ENCODE measurements at places on chromosomes 11 and 22.

- no peak for DNase-seq
These were observed 38.7 kb downstream of the BUD13 start for GRCh38 chr11:116733969-116734508.

DNA sequence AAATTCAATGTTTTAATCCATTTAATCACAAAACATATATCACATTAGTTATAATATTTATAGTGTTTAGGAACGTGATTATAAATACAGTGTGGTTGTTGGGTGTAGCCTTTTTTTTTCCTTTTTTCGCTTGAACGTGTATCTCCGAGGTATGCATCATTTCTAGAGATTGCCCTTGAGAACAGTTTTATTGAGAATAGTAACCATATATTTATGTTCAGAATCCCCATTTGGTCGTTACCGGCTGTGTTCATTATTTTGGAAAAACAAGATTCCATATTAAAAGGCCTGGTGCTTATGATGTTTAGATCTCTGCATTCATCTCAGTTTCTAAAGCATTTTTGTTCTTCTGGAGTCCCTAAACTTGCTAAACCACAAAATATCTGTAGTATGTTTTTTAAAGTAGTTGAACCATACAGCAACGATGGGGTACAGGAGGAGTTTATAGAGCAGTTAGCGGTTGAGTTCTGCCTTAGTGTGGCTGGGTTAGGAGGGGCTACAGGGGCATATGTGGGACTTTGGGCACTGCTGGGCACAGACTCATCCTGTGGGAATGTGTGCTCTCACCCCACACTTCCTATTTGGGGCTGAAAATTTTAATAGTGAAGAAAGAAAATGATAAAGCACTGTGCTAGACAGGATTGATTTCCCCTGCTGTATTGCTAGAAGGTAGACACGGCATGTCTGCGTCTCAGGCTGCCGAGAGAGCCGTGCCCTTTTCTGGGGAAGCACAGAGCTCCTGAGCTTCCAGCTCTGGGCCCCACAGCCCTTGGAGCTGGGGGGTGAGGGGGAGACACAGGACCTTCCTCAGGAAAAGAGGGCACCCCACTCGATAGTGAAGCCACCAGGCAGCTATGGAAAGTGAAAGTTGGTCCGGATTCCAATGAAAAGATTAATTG, 81.5 kb upstream of the PPARA start:
- DNase-seq = no peak

DNA sequence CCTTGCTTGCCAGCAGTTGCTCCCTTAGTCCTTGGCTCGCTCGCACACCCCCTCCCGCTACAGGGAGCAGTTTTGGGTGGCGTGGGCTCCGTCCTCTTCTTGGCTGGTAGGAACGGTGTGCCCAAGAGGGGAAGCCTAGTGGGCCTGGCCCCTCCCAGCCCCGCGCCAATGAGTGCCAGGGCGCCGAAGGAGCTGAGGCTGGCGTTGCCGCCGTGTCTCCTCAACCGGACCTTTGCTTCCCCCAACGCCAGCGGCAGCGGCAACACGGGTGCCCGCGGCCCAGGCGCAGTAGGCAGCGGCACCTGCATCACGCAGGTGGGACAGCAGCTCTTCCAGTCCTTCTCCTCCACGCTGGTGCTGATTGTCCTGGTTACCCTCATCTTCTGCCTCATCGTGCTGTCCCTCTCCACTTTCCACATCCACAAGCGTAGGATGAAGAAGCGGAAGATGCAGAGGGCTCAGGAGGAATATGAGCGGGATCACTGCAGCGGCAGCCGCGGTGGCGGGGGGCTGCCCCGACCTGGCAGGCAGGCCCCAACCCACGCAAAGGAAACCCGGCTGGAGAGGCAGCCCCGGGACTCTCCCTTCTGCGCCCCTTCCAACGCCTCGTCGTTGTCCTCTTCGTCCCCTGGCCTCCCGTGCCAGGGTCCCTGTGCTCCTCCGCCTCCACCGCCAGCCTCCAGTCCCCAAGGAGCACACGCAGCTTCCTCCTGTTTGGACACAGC, 1.6 kb downstream of the C11orf87 start:
- no peak for DNase-seq

DNA sequence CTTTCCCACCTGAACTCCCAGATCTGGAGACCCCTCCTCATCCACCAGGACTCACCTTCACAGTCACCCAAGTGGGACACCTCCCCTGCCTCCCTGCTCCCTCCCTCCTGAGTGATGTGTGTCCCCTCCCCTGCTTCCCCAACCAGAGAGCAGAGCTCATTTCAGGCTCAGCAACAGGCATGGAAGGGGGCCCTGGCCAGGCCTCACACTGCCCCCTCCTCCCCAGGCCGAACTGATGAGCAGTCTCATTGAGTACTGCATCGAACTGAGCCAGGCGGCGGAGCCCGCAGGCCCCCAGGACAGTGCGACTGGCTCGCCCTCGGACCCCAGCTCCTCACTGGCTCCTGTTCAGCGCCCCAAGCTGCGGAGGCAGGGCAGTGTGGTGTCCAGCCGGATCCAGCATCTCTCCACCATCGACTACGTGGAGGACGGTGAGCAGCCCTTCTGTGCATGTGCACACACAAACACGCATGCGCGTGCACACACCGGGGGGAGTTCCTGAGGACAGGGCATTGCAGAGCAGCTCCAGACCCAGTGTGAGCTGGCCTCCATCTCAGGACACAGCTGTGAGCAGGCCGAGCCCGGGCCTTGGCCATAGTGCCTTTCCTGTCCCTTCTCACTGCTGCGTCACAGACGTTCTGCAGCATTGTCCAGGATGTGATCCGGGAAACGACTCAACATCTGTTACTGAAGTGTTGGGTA, 17.8 kb upstream of the NEAT1 start:
- no peak for DNase-seq

GRCh38 chr11:79742176-79742575, 301.3 kb upstream of the TENM4 start:
- DNase-seq = no peak

GRCh38 chr11:69599502-69599901, 41.5 kb upstream of the CCND1 start:
- no peak for DNase-seq

- DNase-seq = no peak
These were observed 155.1 kb upstream of the SOX6 start for GRCh38 chr11:16511116-16512114.
